ENCODE measurements at places on chromosomes 5 and 9.

- DNase-seq, result peak; percentile 89
Observed at GRCh38 chr9:98280574-98280973, 25.1 kb upstream of the TBC1D2 start.

DNA sequence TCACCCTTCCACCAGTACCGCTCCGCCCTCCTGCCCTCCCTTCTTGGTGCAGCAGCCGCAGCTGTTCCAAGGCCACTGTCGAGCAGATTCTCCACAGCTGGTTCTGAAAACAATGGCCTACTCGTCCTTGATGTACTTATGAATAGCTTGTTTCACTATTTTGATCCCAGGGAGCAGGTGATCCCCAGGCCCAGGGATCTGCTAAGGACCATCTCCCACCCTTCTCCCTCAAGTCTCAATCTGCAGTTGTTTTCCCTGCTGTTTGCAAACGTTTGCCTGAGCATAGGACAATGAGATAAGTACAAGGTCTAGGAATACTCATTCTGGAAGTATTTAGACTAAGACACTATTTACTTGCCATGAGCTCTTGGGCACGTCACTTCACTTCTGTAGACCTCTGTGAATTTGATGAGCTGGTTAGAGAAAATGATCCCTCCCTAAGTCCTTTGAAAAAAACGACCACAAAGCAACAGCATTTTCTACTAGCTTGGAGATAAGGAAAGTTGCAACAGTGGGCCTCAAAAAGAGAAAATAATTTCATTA lies 1.8 kb downstream of the LURAP1L start:
- no peak for DNase-seq

- DNase-seq, result no peak
Observed at GRCh38 chr9:41229408-41230401, 40.6 kb upstream of the ZNG1F start.

DNA sequence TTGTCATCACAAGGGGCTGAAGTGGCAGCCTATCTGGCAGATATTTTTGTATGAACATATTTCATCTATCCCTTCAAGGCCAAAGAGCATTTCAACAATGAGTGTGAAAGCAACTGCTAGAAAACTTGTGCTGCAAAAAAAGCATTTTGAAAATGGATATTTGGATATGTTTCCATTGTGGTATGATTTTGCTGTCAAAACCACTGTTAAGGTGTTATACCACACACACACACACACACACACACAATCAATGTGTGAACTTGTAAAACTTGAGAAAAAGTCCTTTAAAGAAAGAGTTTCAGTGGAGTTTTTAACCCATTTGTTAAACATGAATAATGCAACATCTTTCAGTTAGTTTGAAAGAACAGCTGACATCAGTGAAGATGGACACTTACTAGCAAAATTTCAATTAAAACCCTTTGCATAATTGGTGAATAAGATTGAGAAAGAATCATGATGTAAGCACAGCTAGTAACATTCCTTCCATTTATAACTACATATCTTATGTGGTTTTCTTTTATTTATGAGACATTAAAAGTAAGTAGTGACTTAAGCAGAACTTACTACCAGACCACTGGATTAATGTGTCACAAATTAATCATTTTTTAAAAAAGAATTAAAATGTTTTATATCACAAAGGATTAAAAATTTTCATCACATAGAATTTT lies 182.6 kb upstream of the GNA14 start:
- no peak for DNase-seq

DNA sequence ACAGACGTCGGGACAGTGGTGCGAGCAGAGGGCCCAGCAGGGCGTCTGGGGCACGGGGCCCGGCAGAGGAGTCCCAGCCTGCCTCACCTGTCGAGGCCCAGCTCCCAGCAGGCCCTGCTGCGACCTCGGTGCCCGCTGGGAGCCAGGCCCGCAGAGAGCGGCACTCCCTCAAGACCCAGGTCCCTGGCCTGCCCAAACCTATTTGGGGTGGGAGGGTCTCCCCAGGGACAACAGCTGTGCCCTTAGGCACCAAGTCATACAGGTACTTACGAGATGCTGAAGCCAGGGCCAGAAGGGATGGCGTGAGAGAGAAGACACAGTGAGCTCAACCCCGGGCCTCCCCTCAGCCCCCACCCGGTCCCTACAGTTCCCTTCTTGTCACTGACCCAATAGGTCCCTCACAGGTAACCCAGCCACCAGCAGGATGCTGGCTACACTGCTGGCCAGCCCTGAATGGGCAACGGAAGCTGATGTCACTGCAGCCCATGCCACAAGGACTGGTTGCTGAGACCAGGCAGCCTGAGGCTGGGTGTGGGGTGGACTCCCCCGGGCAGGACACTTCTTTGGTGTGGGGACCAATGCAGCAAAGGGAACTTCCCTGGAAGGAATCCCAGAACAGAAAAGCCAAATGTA lies 3.7 kb downstream of the NSMF start:
- no peak for DNase-seq

Data from WERI-Rb-1 (cell line).